IPS-NIHi11 (cell line): ENCODE measurements at places on chromosomes 4 and X.
A peak's percentile ranks its signal among the peaks of the same experiment; 100 is the strongest.

- no peak for DNase-seq
Measured at GRCh38 chrX:6599230-6599860, 64.4 kb upstream of the VCX3A start.

GRCh38 chrX:132088864-132089263 is 39.0 kb downstream of the FRMD7 start:
- no peak for DNase-seq

GRCh38 chrX:109685656-109686078 is 47.4 kb downstream of the ACSL4 start:
- DNase-seq, result no peak

- DNase-seq, result peak; percentile 72
Measured at GRCh38 chrX:100447655-100448397, 37.8 kb upstream of the PCDH19 start.

- no peak for DNase-seq
Measured at GRCh38 chr4:13678186-13678924, 50.8 kb upstream of the BOD1L1 start.

DNA sequence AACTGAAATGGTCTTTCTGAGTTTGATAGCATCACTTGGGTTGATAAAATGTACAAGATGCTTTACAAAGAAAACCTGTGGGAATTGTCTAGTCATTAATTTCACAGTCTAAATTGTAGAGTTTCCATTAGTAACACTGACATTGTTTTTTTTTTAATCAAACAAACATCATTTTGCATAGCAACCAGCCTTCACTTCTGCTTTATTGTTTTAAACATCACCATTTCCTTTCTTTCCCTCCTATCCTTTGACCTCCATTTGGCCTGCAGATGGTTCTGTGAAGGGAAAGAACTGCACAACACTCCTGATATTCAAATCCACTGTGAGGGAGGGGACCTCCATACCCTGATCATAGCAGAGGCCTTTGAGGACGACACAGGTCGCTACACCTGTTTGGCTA is 171.1 kb downstream of the PALLD start:
- no peak for DNase-seq
